HT1080 (cell line): ENCODE measurements at places on chromosomes 2 and 18. TPM values are rescaled to one million over a fixed set of nuclear protein-coding genes. Genes with fewer than 3 reads are reported as not detected.

Gene DPYSL5
- 0.11 and 0.23 TPM in 2 replicates for total RNA-seq

Gene ARHGEF33
- total RNA-seq = 0.80 TPM in 1 of 2 replicates, not detected in the other

Gene GALNT3
- total RNA-seq = 0.50 TPM in 1 of 2 replicates, not detected in the other

Gene GAL3ST2
- not detected in 2 replicates for total RNA-seq

Gene CYP26B1
- total RNA-seq = 0.05 TPM in 1 of 2 replicates, not detected in the other

Gene CHRNG
- not detected in 2 replicates for total RNA-seq

Gene ZBTB14
- total RNA-seq = 9.8 and 10.2 TPM in 2 replicates

Gene ACKR3
- not detected in 2 replicates for total RNA-seq

Gene PAIP2B
- 0.08 and 0.10 TPM in 2 replicates for total RNA-seq

Gene ABCB11
- under 0.01 TPM in 1 of 2 replicates, not detected in the other for total RNA-seq

Gene VWA3B
- total RNA-seq = not detected in 2 replicates
